ENCODE measurements at places on chromosomes 16 and 17. TPM values are rescaled to one million over a fixed set of nuclear protein-coding genes. Genes with fewer than 3 reads are reported as not detected.

DNA sequence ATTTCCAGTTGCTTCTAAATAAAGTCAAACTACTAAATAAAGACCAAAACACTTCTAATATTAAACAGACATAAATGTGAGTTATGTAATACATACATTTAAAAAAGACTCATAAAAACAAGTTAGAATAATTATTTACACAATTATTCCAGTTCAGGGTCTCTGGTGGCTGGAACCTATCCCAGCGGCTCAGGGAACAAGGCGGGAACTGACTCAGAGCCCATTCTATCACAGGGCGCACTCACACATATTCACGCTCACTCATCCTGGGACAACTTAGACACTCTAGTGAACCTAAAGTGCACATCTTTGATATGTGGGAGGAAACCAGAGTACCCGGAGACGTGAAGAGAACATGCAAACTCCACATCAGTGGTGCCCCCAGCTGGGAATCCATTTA lies 25.0 kb downstream of the PLXDC1 start:
- no peak for DNase-seq

Gene C17orf78
- total RNA-seq = not detected

- DNase-seq = no peak
Observed at GRCh38 chr17:46139432-46140210, 53.6 kb downstream of the KANSL1 start.

- DNase-seq = no peak
Observed at GRCh38 chr17:64236827-64237403, 26.1 kb downstream of the TEX2 start.

GRCh38 chr16:66416939-66417700 lies 10.0 kb upstream of the BEAN1 start:
- DNase-seq = no peak

GRCh38 chr16:50519001-50519400 lies 29.2 kb upstream of the NKD1 start:
- DNase-seq = no peak

- DNase-seq = no peak
Observed at GRCh38 chr17:10614536-10615155, 42.5 kb downstream of the MYH3 start.

Gene CEP112
- total RNA-seq = 6.6 TPM

DNA sequence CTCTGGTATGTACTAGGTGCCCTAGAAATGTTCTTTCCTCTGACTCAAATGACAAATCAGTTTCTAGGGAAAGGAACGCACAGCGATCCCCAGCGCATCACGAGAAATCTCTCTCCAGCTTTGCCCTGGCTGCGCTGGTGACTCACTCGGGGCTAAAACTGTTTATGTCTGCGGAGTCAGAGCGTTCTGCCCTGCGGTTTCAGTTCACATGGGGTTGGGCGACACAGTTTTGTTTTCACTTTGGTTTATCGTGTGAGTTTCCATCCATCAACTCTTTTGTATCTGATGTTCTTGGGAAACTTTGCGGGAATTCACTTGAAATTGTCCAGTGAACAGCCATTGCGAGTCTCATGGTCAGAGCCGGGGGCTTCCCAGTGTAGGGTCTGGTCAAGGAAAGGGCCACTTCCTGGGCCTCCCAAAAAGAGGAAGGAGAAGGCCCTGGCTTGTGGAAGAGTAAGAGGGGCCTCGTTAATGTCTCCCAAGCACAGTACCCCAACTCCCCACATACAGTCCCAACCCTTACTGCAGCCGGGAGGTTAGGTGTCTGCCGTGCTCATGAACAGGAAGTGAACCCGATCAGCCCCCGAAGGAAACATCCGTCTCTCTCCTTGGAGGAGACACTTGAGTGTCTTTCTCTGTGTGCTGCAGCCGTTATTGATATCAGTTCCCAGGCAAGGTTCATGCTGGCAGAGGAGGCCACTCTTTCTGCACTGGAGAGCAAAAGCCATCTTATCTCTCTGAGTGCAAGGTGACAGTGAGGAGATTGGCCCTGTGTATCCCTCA lies 643.2 kb downstream of the WWOX start:
- DNase-seq = no peak

Gene DPEP1
- total RNA-seq = not detected

Gene SLC9A5
- 2.0 TPM for total RNA-seq

- DNase-seq = no peak
Observed at GRCh38 chr16:29897333-29897732, 2.0 kb downstream of the SEZ6L2 start.

DNA sequence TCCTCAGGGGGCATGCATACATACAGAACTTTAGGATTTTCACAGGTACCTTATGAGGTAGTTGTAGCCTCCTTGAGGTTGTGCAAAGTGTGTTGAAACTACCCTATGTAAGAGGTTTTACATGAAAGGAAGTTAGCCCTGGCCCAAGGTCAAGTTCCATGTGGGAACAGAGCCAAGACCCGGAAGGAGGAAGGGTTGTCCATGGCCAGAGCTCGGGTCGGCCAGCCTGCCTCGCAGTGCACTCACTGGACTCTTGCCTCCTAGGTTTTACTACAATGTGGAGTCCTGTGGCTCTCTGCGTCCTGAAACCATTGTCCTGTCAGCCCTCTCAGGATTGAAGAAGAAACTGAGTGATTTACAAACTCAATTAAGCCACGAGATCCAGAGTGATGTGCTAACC lies 8.2 kb downstream of the POLR2C start:
- peak; percentile 43 for DNase-seq

Gene ASIC2
- total RNA-seq = not detected

GRCh38 chr17:4331614-4332013 lies 34.9 kb downstream of the UBE2G1 start:
- no peak for DNase-seq

Gene CHST6
- total RNA-seq = 0.07 TPM

DNA sequence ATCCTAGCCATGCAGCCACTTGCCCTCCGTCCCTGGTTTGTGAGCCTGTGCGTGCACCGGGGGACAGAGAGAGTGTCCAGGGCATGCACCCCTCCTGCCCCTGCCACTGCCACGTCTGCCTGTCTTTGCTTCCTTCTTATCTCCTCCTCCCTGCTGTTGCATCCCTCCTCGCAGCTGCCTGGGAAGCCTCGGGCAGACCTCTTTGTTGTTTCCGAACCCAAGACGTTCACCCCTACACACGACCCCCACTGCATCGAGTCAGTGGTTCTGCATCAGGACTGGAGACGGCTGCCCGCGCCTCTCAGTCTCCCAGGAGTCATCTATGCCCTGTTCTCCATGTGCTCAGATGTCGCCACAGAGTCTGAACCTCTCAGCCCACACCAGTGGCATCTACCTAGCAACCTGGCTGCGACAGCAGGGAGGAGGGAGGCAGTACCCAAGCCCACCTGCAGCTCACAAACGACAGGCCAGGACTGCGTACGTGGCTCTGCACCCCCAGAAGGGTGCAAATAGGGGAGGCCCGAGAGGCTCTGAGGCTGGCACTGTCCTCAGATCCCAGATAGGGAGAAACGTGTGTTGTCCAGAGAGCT lies 5.2 kb downstream of the TIMP2 start:
- DNase-seq = no peak

Gene TP53TG3B
- not detected for total RNA-seq

GRCh38 chr17:3009411-3009920 lies 53.9 kb downstream of the OR1D5 start:
- DNase-seq = no peak

Data from gastrocnemius medialis (tissue), 4 donors.